ENCODE measurements at places on chromosomes 16 and 17.

GRCh38 chr17:35183332-35183731 is 10.9 kb downstream of the SLC35G3 start:
- DNase-seq: no peak

- no peak for DNase-seq
These were observed 700 bp downstream of the CCDC43 start for GRCh38 chr17:44688675-44689476.

DNA sequence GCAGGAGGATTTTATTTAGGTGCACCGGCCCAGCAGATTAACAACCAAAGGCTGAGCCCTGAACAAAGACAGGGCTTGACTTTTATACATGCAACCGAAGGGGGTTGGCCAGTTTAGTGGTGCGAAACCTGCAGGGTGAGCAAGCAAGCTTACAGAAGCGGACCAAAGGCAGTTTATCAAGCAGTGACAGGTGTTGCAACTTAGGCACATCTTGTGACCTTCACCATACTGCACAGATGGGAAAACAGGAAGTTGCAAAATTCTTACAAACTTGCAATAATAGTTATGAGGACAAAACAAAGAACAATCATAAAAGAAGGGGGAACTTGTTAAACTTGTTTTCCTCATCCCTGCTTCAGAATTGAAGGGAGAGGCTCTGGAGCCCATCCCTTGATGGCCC is 1265.1 kb downstream of the CDH8 start:
- DNase-seq: no peak

- no peak for DNase-seq
These were observed 1.5 kb upstream of the BAIAP3 start for GRCh38 chr16:1331712-1332617.

DNA sequence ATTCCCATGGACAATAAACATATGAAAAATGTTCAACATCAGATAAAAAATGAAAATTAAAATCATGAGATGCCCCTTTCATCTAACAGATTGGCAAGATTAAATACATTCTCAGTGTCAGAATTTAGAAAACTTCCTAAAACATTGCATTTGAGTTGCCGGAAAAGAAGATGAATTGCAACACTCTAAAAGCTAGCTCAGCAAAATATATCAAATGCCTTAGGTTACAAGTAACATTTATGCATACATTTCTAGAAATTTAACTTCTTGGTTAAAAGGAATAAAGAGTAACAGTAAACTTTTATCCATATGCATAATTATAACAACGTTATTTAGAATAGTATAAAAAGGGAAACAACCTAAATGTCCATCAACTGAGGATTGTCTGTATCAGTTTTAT is 239.0 kb downstream of the PMP22 start:
- DNase-seq: no peak

- DNase-seq: no peak
These were observed 15.0 kb upstream of the NTN1 start for GRCh38 chr17:9006175-9006767.

DNA sequence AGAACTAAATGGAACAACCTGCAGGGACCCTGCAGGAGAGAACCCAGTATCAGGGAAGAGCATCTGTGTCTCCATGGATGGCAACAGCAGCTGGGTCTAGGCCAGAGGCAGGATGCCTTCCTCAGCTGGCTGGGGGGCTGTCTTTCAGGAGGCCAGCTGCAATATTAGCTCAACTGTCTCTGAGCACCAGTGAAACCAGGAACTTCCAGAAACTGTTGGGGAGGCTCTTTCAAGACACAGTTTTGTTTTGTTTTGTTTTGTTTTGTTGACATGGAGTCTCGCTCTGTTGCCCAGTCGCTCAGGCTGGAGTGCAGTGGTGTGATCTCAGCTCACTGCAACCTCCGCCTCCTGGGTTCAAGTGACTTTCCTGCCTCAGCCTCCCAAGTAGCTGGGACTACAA is 7.6 kb downstream of the GPR142 start:
- no peak for DNase-seq

DNA sequence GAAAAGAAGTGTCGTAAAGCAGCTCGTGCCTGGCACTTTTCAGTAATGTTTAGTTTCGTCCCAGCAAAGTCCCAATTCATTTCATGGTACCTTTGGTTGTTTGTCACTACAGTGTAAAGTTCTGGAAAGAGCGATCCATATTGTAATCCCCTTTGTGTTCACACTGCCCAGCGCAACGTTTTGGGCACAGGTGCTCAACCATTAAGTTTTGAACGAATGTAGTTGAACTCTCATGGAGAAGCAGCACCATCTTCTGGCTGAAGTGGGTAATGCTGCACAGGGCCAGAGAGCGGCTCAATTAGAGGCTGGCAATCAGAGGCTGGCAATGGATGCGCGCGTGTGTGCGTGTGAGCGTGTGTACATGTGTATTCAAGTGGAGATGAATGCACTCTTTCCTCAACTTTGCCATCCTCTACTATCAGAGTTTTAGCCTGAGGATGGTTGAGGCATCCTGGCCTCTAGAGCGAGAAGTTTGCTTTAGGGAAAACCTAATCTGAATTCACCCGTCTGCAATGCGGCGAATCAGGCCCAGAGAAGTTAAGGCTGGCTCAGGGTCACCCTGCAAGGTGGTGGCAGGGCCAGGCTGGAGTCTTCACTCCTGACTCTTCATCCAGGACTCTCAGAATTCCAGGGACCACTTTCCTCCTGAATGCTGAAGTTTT is 29.9 kb downstream of the DYNLL2 start:
- peak; percentile 95 for DNase-seq

GRCh38 chr17:79145548-79145947 is 70.9 kb downstream of the ENGASE start:
- no peak for DNase-seq

GRCh38 chr16:57358527-57359095 is at the start of gene CCL22:
Gene CCL22 (plus strand): TSS chr16:57358783. CDS start chr16:57358817, 34 bp downstream.
- no peak for DNase-seq

- no peak for DNase-seq
These were observed 14.7 kb upstream of the ODF4 start for GRCh38 chr17:8324923-8325322.

DNA sequence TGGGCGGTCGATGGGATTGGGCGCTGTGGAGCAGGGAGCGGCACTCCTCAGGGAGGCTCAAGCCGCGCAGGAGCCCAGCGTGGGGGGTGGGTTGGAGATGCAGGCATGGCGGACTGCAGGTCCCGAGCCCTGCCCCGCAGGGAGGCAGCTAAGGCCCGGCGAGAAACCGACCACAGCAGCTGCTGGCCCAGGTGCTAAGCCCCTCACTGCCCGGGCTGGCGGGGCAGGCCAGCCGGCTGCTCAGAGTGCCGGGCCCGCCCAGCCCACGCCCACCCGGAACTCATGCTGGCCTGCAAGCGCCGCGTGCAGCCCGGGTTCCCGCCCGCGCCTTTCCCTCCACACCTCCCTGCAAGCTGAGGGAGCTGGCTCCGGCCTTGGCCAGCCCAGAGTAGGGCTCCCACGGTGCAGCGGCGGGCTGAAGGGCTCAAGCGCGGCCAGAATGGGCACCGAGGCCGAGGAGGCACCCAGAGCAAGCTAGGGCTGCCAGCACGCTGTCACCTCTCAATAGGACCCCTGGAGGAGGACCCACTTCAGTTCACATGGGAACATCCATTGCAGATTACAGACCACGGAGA is 20.5 kb upstream of the METTL16 start:
- no peak for DNase-seq

GRCh38 chr16:85429776-85430522 is 183.2 kb upstream of the GSE1 start:
- no peak for DNase-seq

DNA sequence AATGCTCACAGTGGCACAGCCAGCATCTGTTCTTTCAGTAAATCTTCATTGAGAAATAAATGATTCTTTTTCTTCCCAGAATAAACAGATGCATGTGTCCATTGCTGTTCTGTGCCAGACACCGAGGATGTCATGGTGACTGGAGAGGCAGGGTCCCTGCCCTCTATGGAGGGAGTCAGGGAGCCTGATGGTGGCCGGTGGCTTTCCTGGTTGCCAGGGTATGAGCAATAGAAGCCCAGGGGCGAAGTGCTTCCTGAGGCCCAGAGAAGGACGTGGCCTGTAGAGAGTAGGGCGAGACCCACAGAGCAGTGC is 29.9 kb upstream of the NUDT16L1 start:
- DNase-seq: no peak

DNA sequence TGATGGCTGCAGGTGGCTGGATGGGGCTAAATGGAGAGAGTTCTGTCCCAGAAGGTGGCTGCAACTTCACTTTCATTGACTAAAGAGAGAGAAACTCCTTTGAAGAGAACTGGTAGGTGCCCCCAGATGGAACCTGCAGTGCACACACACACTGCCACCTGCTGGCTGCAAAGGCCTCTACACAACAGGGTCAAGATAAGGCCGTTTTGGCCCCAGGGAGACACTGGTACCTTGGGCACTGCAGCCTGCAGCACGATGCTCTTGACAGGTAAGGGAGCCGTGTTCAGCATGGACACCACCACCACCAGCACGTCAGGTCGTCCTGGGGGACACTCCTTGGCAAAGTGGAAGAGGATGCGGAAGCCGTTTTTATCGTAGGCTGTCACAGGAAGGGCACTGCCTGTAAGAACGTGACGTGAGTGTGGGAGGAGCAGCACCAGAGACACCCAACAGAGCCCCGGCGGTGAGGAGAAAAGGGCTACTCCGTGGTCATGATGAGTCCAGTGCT is 22.7 kb downstream of the GGA3 start:
- peak; percentile 70 for DNase-seq

DNA sequence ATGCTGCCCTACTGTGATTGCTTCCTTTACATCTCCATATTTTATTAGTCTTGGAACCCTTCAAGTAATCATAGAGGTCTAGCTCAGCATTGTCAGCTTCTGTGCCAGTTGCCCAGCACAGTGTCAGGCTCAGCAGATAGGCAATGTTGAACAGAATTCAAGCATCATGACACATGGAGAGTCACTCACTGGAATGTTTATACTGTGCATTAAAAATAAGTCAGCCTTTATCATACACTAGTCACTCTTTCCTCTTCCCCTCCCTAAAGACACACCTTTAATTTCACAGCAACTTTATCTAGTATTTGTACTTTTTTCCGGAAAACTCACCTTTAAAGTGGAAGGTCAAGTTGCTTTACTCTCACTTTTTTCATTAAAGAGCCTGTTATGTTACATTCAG is 253.8 kb upstream of the CDH11 start:
- DNase-seq: no peak

DNA sequence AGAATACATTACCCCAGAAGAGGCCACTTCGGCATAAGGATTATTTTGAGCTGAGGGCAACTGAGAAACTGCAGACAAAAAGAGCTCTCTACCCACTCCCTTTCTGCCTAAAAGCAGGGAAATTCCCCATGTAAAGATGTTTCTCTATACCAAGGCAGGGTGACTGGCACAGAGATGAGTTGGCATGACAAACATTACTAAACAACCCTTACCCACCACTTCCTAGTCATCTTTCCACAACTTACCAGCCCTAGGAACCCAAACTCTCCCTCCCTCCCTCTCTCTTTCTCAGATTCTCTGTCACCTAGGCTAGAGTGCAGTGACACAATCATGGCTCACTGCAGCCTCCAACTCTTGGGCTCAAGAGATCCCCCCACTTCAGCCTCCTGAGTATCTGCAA is 68.6 kb downstream of the EMP2 start:
- DNase-seq: no peak

GRCh38 chr16:19499481-19499880 is 22.4 kb downstream of the GDE1 start:
- no peak for DNase-seq

GRCh38 chr17:49390548-49391324 is 23.9 kb downstream of the PHB1 start:
- DNase-seq: peak; percentile 29

GRCh38 chr16:1014221-1014620 is 32.7 kb downstream of the SOX8 start:
- no peak for DNase-seq

DNA sequence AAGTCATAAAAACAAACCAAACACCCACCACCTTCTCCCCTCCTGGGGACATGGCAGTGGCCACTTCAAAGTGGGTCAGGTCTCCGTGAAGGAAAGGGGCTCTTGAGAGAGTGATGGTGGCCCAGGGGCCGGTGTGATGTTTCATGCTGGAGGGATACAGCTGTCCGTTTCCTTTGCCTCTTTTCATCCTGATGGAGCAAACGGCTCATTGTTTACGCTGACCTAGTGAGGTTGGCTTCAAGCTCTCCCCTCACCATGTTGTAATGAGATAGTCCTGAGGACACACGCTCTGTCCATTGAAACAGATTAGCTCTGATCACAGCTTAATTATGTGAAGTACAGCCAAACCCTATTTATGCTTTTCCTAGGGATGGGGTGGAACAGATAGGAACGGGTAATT is 34.2 kb downstream of the CDH13 start:
- DNase-seq: no peak

- DNase-seq: no peak
These were observed 4.9 kb downstream of the IQCK start for GRCh38 chr16:19722981-19723380.

DNA sequence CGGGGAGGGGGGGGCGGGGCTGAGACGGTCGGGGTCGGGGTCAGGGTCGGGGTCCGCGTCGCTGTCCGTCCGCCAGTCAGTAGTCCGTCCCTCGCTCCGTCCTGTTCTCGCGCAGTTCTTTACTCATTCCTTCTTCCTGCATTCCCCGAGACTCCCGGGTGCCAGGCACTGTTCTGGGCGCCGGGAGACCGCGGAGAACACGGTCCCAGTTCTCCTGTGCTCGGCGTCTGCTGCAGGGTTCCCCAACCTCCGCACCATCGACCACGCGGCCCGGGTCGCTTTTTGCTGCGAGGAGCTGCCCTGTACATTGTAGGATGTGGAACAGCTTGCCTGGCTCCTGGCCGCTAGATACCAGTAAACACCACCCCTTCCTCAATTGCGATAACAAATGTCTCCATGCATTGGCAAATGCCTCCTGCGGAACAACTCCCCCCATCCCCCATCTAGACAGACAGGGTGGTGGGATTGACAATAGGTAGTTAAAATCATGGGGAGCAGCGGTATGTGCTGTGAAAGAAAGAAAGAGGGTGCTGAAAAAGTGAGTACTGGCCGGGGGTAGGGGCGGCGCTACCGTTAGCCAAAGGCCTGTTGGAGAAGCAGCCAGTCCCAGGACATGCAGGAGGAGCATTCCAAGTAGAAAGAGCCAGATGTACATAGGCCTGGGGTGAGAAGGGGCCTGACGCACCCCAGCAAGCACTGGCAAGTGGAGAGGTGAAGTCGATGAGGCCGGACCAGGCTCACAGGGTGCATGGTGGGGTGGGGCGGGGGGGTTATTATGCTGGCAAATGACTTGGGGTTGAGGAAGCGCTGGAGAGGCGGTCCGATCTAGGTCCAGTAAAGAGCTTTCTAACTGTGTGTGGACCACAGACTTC is 631 bp downstream of the TRAF7 start:
- DNase-seq: peak; percentile 39

- DNase-seq: no peak
These were observed 53.7 kb downstream of the AMFR start for GRCh38 chr16:56371660-56371937.

GRCh38 chr17:20073055-20073979 is 64.2 kb downstream of the SPECC1 start:
- peak; percentile 44 for DNase-seq

- DNase-seq: no peak
These were observed 6.2 kb upstream of the DLX4 start for GRCh38 chr17:49962599-49963308.

GRCh38 chr17:4872786-4873185 is 26.6 kb upstream of the C17orf107 start:
- no peak for DNase-seq
